Tongue (tissue), 3 donors: ENCODE measurements at places on chromosomes 3 and 15. TPM values are rescaled to one million over a fixed set of nuclear protein-coding genes. Genes with fewer than 3 reads are reported as not detected.
A peak's percentile ranks its signal among the peaks of the same experiment; 100 is the strongest.

Gene SLC26A6
- 12.4 TPM for total RNA-seq

DNA sequence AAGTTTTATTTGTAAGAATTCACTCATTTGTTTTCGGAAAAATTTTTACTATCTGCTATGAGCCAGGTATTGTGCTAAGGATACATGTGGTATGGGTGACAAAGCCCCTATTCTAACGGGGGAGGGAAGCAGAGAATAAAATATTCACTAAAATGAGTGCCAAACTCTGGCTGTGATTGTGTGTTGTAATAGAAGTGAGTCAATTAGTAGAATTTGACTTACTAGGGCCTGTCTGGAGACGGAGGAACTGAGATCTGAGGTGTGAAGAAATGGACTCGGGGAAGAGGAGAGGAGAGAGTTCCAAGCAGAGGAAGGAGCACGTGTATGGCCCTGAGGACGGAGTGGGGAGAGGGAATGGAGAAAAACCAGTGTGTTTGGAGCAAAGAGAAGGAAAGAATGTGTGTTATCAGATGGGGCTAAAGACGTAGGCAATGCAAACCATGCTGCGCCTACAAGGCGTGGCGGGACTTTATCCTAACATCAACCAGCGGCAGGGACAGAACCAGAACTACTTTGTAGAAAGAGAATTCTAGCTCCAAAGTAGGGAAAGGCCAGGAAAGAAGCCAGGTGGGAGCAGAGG is 89.1 kb downstream of the OSBPL10 start:
- no peak for DNase-seq

DNA sequence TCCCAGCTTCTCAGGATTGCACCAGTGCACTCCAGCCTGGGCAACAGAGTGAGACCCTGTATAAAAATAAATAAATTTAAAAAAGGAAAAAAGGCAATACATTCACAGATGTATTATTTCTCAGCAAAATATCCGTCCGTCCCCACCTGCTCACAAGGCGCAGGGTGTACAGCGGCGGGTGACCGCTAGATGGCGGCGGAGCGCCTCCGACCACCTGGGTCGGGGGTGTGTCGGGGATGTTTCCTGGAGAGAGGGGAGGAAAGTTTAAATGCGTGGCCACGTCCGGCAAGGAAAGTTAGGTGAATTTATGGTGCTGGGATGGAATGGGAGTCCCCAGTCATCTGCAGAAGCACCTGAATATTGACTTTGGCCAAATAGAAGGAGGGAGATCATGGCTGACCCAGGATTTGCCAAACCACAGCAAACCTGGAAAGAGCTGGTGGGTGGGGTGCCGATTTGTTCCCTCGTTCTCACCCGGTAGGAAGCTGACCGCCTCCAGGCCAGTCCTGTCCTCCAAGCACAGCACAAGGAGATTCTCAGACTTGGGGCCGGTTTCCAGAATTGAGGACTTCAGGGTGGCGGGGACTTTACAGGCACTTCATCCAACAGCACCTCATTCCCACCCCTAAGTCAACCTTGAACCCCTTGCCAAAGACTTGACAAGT is 88.3 kb downstream of the TMEM266 start:
- peak; percentile 69 for DNase-seq

DNA sequence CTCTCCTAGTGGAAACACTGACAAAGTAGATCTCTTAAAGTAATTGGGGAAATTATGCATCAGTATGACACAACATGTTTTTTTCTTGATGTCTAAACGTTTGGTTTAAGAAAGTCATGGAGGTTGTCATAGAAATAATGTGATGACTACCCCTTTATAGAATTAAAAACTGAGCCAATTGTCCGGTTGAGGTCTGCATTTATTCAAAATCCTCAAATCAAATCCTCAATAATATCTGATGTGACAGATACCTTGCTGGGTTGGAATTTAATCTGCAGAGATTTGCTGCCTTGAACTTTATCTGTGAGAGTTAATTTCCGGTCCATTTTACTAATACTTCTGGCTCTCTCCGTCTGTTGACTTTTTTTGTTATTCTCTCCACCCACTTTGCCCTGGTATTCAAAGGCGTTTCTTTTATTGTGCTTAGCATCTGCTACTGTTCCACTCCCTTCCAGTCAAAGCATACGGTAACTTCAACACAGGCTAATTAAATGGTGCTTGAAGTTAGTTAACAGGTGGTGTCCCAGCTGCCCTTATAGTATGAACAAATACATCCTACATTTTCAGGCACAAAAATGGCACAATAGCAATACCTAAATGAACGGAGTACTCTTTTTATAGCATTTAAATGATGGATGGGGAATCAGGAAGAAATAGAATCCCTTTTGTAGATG is 628.3 kb downstream of the ROBO1 start:
- DNase-seq = no peak
